Stimulated activated CD8-positive, alpha-beta memory T cell treated with anti-CD3 and anti-CD28 coated beads, Interleukin-7, amount 100 ng/mL, for 48 hours (primary cell): ENCODE measurements at places on chromosomes 6 and 20.

GRCh38 chr6:98992535-98992934 lies 44.8 kb upstream of the FBXL4 start:
- DNase-seq, result no peak

GRCh38 chr6:130296854-130297253 lies 69.0 kb upstream of the TMEM200A start:
- DNase-seq, result no peak

DNA sequence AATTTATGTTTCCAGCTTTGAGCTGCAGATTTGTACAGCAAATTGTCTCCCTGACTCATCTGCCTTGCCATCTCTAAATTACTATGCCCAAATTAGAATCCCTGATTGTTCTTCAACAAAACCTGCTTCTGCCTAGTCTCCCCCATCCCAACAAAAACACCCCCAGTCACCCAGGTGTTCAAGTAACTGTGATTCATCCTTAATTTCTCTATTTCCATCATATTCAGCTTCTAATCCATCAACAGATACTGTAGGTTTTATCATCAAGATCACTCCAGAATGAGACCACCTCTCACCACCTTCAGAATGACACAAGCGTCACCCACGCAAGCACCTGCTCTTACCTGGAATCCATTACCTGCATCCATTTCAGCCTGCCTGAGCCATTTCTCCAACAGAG lies 498.5 kb downstream of the PRKN start:
- DNase-seq, result no peak

GRCh38 chr20:15708984-15709598 lies 864.2 kb downstream of the KIF16B start:
- DNase-seq, result no peak

DNA sequence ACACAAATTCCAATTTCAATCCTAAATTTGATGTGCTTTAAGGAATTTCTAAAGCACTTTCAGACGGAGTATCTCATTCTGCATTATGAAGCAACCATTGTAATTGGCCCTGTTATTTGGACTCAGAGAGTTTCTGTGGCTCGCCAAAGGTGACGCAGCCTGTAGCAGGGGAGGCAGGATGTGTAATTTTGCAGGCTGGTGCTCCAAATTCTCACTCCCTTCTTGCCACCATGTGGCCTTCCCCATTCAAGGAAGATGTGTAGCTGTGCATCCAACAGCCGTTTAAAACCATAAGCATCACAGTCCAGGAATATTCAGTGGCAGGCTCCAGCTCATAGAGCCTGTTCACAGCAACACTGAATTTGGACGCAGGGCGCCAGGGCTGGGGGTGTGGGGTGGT lies 45.8 kb downstream of the AGPAT4 start:
- DNase-seq, result no peak

- DNase-seq, result no peak
Measured at GRCh38 chr6:114862819-114863218, 520.0 kb upstream of the HS3ST5 start.

DNA sequence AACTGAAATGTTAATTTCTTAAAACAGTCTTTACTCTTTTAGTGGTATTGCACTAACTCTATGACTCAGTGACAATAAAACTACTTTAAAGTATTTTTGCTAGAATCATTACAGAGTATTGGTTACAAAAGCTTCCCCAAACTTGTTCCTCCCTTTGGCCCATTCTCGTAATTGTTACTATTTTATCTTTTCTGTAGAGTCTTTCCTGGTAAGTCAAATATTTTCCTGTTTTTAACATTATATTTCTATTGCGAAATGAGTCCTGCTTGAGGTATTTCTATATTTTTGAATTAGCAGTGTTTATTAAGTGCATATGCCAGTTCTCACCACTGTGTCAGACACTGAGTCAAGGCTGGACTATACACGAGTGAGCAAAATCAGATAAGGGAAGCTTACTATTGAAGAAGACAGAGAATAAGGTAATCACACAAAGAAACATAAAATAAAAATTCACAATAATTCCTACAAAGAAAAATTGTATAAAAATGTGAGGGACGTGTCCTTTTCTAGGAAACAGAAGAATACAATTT lies 970.5 kb downstream of the EYS start:
- no peak for DNase-seq

GRCh38 chr6:84766118-84766798 lies 1.9 kb upstream of the TBX18 start:
- no peak for DNase-seq

GRCh38 chr6:25842526-25842925 lies 10.7 kb upstream of the SLC17A1 start:
- no peak for DNase-seq

DNA sequence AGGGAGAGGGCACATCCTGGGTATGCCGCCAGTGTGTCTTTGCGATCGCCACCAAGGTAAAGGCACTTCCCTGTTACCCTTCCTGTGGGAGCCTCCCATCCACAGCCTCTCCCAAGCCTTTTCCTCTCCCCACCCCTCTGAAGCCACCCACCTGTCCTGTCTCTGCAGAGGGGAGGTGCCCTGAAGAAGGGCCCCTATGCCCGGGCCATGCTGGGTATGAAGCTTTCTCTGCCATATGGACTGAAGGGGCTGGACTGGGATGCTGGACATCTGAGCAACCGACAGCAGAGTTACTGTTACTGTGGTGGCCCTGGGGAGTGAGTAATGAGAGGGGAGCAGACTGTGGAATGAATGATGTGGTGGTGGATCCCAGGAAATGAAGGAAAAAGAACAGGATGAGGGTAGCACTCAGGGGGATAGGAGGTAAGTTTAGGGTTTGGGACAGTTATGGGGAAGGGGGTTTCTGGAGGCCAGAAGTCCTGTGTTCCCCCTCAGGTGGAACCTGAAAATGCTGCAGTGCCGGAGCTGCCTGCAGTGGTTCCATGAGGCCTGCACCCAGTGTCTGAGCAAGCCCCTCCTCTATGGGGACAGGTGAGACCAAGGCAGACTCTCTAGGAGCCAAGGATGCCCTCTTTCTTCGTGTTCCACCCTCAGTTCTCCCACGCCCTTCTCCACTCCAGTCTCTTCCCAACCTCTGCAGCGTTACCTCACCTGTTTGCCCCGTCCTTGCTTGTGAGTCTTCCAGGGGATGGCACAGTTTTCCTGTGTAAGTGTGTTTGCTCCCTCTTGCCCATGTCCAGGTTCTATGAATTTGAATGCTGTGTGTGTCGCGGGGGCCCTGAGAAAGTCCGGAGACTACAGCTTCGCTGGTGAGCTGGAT lies 2.7 kb downstream of the PHF1 start:
- DNase-seq, result no peak

DNA sequence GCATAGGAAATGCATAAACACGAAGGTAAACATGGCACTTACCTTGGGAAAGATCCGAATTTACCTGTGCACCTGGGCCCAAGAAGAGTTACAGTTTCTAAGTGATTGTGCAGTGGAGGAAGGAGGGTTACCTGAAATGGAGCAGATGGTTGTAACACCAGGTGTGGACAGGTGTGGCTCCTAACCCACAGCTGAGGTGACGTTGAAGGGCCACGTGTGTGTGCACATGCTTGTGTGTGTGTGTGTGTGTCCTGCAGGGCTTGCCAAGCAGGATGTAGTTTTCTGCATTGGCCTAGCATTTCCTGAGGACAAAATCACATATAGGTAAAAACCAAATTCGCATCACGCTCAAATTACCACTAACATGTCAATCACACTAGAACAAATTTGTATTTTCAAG lies 240.8 kb downstream of the ANKRD60 start:
- no peak for DNase-seq

DNA sequence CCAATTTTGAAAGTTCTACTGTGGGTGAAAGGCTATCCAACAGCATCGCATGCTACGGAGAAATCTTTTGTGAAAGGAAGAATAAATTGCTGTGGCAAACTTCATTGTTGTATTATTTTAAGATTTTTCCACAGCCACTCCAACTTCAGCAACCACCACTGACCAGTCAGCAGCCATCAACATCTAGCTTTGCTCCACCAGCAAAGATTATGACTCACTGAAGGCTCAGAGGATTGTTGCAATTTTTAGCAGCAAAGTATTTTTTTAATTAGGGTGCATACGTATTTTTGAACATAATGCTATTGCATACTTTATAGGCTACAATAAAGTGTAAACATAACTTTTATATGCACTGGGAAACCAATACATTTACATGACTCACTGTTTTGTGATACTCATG lies 493.5 kb downstream of the TFAP2A start:
- no peak for DNase-seq

DNA sequence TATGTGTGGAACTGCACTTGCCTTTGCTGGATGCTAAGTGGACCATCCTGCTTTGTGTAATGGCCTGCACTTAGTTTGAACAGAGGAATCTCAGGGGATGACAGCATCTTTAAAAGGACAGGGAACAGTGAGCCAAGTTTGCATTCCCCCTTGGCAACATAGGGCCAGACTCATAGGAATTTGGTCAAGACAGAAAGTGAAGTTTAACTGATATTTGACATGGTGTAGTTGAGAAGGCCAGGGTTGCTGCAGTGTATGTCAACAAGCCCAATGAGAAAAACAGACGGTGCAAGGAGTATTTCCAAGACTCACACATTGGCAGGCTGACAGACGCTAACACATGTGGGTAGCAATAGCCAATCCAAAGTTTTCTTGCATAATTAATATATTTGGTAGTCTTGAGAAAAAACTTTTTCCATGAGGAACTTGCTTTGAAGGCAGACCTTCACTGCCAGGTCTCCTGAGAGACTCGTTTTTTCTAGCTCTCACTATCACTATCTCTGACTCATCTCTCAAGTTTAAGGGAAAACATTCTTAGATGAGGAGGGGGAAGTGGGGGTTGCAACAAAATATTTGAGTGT lies 213.8 kb downstream of the IBTK start:
- DNase-seq, result no peak

- DNase-seq, result no peak
Measured at GRCh38 chr6:161228921-161229591, 44.8 kb downstream of the AGPAT4 start.

DNA sequence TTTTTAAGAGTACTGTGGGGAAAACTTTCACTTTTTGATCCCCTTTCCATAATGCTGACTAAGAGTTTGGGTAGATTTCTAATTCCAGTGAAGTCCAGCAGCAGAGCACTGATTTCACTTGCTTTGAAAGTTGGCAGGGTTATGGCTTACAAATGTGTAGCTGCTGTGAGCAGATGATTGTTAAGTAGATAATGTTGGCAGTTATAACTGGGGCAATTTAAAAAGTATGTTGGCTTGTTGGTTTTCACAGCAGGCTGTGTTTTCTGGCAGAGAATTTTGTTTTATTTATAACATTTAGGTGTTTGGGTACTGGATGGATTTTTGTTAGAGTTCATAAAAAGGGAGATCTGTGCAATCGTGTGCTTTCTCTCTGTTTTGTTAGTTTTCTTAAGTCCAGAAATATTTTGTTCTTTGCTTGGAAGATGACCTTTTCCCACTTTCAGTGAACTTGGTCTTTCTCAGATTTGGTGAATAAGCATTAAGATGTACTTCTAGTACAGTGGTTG lies 31.4 kb downstream of the AFDN start:
- DNase-seq, result no peak

DNA sequence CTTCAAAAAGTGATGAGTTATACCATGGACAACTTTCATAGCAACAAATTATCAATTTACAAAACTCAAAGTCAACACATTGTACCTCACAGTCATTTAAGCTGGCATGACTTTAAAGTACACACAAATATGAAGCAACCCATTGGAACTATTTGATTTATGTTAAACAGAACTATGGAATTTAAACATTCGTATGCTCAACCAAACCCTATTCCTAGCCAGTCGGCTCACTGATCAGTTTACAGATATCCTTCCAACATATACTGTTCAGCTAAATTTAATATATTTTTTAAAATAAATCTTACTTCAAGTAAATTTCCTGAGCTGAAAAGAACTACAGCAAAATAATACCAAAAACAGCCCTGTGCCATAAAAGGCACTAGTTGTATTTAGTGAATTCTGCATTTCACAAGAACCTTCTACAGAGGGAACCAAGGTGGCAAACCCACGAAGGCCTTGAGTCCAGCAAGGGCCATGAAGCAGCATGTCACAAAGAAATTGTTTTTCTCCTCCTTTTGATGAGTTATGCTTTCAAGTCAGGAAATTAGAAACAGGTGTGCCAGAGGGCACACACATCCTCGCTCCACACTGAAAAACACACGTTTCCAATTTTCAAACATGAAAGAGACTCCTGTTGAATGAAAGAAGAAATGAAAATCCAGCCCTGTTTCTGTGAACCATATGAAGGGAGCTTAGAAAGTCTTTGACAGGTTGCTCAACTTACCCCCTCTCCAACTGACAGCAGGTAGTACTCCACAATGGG lies 122.8 kb downstream of the TASP1 start:
- DNase-seq, result no peak

DNA sequence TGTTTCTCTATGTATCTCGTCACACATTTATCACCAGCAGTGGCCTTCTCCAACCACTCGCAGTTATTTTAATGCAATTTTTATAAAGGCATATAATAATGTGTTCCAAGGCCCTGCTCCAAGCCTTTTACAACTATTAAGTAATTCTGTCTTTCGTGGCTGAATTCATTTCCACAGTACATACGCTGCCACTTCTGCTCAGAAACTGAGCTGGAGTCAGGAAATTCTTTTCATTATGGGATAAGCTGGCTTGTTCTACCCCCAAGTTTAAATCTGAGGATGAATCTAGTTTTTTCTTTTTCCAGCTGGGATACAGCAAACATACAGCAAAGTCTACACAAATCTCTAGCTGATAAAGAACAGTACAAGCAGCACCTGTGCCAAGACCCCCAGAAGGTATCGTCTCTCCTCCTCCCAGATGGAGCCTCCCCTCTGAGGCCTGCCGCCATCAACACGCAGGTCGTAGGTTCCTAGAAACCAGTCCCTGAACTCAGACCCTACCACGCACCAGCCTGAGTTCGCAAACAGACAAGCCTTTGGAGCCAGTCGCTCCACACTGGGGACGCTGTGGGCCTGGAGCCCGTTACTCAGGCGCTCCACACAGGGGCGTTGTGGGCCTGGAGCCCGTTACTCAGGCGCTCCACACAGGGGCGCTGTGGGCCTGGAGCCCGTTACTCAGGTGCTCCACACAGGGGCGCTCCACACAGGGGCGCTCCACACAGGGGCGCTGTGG lies 263.5 kb downstream of the THBS2 start:
- DNase-seq, result no peak

DNA sequence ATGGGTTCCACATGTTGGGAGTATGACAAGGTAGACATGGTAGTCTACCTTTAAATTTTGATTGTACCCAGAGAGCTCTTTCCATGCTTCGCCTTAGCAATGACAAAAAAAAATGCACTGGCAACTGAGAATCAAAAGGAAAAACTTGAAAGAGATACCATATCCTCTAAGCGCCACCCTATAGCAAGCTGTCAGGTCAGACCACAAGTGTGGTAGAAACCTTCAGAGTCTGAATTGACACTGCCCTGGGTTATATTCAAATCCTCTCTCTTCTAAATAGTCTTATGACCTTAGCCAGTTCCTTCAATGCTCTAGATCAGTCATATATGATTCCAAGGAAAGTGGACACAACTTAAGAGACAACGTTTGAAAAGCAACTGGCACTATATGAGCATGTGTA lies 45.6 kb upstream of the SMLR1 start:
- no peak for DNase-seq
